ENCODE measurements at places on chromosomes 7 and 10.

DNA sequence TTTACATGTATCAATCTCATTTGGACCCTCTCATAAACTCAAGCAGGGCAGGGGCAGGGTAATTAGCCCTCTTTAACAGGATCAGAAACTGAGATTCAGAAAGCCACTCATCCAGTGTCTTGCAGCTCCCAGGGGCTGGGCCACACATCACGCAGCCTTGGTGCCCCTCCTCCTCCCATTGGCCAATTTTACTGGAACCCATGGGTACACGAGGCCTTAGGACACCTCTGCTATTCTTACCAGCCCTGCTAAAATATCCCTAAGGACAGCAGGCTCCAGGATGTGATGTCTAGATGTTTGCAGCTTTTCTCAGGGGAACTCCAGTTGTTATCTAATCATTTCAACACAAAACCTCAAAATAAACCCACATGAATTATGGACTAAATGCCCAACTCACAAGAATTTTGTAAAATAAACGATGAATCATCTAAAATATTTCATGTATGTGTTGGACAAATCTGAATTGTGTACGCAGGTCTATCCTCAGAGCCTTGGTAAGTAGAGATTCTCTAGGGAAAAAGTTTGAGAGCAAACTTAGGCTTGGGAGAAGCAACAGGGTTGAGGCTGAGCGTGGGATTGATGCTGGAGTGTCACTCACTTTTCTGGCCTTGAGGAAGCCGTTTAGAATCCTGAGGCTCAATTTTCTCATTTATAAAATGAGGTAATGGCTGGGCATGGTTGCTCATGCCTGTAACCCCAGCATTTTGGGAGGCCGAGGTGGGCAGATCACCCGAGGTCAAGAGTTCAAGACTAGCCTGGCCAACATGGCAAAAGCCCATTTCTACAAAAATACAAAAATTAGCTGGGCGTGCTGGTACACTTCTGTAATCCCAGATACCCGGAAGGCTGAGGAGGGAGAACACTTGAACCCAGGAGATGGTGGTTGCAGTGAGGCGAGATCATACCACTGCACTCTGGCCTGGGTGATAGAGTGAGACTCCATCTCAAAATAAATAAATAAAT, 69.7 kb upstream of the TNS3 start:
- no peak for DNase-seq

DNA sequence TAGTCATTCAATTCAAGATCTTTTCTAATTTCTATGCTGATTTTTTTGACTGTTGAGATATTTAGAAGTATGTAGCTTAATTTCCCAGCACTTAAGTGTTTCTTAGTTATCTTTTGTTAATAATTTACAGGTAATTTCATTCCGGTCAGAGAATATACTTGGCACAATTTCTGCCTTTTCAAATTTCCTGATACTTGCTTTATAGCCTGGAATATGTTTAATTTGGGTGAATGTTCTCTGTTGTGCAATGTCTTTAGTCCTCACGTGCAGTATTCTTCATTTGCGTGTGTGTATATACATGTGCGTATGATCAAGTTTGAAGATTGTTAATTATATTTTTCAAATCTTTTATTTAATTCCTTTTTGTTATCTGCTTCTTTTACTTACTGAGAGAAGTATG, 989.3 kb downstream of the LRMDA start:
- DNase-seq: no peak

- no peak for DNase-seq
Measured at GRCh38 chr7:3892157-3892556, 591.1 kb downstream of the SDK1 start.

DNA sequence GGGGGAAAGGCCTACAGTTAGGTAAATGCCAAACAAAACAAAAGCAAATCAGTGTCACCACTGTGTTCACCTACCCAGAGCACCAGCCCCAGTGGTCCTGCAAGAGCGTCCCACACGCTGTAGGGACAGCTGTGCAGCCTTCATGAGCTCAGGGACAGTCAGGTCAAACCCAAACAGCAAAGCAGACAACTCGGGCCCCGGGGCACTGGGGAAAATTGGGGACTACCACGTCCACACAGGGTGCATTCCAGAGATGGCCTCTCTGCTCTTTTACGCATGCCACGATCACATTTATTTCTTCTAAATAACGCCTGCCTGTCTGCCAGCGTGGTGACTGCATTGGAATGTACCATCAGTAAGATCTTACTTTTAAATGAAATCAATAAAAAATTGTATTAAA, 21.7 kb downstream of the EBF3 start:
- no peak for DNase-seq

- no peak for DNase-seq
Measured at GRCh38 chr10:101941871-101942270, 98.3 kb upstream of the KCNIP2 start.
